ENCODE measurements at places on chromosomes 11 and 22.

GRCh38 chr11:116732271-116733042, 40.3 kb downstream of the BUD13 start:
- peak; percentile 40 for DNase-seq

- DNase-seq, result no peak
These were observed 19.8 kb downstream of the CAT start for GRCh38 chr11:34458525-34458924.

DNA sequence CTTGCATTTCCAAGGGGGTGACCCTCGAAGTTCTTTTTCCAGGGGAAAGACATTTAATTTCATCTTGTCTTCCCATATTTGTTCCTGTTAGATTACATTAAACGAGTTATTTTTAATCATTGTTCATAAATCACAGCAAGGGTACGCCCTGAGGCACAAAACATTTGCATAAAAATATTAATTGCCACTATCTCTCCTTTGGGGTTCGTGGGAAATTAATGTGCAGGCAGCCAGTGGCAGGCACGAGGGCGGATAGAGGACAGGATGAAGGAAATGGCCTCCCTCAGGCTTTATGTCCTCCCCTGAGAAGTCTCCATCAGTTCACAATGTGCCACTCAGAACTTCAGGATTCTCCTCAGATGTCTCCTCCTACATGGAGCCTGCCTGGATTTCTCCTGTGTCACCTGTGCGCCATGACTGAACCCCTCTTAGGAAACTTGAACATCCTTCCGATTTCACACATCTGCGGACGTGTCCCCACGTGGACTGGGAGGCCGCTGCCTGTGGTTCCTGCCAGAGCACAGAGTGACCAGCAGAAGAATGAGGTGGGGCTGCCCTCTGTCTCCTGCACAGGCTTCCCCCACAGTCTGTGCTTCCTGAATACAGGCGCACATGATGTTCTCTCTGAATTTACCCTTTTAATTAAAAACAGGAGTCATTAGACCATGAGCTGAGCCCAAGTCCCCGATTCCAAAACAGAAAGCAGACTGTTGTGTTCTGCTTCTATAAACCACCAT, 1085.9 kb downstream of the TBC1D22A start:
- DNase-seq, result no peak

DNA sequence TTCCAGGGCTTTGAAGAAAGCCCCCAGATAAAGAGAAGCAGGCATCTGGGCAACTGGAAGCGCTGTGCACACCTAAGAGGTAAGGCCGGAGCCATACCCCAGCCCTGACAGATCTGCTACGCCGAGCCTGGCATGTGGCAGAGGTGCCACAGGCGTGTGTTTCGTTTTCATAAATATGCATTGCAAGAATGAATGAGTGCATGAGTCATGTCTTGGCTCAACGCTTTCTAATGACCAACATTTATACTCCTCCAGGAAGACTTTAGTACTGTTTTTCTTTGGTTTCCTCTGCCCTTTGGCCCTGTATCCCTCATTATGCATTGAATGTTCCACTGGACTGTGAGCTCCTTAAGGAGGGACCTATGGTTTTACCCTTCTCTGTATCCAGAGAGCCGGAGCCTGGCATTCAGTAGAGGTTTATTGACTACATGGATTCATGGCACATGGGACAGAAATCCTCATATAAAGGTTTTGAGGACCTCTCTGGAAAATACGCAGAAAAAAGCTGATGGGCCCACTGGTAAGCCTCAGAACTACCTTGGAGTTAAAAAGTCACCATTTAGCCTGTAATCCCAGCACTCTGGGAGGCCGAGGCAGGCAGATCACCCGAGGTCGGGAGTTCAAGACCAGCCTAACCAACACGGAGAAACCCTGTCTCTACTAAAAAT, 38.9 kb upstream of the CSNK2A3 start:
- no peak for DNase-seq

Measured in heart left ventricle (tissue), 16 donors.